ENCODE measurements at places on chromosomes 16 and 17.

- peak; percentile 96 for DNase-seq
These were observed 117.6 kb downstream of the VPS53 start for GRCh38 chr17:596763-597644.

DNA sequence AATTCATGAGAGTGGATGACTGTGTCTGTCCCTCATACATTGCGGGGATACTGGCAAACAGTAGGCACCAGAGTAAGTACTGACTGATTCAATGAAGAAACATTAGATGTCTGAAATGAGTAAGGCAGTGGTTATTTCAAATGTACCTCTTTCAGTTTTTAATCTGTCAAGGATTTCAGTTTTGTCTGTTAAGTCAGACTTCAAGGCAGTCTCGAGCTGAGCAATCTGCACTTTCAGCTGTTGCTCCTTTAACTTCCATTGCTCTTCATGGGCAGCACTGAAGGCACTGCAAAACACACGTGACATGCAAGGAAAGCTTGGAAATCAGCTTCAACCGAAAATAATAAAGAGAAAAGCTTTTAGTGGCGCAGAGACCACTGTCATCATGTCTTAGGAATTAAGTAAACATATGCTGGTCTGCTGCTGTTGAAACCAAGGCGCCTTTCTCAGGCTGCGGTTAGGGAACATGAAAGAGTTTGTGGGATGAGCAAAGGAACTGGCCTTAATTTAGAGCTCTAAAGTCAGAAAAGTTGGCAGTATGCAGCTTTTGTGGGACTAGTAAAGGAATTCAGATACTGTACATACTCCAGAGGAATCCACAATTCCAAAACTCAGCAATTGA lies 38.8 kb downstream of the RPGRIP1L start:
- DNase-seq, result peak; percentile 41

GRCh38 chr16:86718118-86718517 lies 139.8 kb downstream of the FOXL1 start:
- DNase-seq, result no peak

DNA sequence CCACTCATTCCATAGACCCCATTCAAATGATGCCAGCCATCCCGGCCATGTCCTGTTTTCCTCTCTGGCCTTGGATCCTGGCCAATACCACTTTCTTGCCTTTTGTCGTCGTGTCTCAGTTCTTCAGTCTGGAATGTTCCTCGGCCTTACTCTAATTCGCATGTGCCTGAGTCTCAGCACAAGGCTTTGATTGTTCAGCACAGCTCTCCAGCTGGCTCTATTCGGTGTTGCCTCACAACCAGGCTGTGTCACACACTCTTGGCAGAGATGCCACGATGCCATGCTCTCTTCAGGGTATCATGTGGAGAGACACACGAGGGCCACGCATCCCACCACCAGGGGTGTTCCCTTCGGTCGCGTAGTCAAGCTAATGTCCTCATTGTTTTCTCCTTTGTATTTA lies 1.8 kb upstream of the VPS4A start:
- no peak for DNase-seq

DNA sequence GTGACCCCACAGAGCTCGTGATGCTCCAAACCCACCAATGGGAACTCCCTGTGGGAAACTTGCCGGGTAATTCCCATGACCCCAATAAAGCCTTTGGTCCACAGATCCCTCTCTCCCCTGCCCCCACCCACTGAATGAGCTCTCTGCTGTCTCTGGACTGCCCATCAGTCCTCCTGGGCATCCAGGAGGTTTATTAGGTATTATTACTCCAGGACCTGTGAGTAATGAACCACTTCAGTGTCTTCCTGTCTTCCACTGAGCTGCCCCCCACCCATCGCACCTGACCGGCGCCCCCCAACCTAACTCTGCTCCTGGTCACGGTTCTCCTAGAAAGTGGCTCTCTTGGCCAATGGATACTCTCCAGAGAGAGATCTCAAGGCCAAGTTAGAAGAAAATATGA lies 28.7 kb upstream of the DNAH17 start:
- DNase-seq, result no peak

DNA sequence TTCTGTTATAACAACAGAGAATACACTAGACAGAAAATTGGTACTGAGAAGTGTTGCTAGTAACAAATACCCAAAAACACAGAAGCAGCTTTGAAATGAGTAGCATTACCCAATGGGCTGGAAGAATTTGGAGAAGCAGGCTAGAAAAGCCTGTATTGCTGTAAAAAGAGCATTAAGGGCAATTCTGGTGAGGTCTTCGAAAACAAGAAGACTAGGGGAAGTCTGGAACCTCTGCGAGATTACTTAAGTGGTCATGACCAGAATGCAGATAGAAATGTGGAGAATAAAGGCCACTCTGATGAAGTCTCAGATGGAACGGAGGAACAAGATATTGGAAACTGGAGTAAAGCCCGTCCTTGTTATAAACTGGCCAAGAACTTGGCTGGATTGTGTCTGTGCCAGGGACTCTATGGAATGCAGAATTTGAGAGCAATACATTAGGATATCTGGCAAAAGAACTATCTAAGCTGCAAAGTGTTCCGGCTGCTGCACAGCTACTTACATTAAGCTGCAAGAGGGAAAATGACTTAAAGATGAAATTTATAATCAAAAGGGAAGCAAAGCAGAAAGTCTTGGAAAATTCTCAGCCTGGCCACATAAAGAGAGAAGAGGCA lies 44.9 kb upstream of the PEMT start:
- no peak for DNase-seq

- DNase-seq, result no peak
These were observed 189.7 kb upstream of the ZFHX3 start for GRCh38 chr16:73237601-73238000.

DNA sequence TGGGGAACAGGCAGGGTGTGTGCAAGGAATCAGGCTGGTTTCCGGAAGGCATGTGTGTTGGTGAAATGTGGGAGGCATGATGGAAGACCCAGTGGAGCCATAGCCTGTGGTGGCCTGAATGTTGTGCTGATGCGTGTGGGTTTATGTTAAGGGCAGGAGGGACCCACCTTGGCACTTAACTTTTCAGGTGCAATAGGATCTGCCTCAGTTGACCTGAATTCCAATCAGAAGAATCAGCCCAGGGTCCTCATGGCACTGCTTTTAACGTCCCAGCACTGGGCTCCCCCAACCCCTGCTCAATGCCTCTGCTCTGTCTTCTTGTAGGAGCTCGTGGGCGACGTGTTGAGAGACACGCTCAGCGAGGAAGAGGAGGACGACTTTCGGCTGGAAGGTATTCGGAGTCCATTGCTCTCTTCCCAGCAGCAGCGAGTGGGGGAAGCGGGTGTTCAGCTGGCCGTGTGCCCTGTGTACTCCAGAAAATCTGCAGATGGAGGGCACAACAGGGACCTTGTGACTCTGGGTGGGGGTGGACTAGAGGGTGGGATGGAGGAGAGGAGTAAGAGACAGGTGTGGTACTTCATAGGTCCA lies 59.9 kb downstream of the NKD1 start:
- DNase-seq, result no peak

GRCh38 chr17:74089869-74090464 lies 113.5 kb upstream of the RPL38 start:
- DNase-seq, result no peak

DNA sequence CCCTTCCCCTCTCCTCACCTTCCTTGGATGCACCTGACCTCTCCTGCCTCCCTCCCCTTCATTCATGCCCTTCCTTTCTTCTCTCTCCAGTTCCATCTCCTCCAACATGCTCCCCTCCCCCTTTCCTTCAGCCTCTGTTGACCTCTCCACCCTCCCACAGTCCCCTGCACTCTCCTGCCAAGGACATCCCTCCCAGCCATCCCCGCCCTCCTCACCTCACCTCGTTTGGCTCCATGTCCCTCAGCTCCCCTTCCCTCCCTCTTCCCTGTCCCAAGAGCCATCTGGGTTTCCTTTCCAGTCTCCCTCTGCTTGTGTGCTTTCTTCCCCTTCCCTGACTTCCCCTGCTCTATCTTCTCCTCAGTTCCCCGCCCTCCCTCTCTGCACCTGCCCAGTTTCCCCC lies 819.7 kb downstream of the KCNJ18 start:
- DNase-seq, result no peak

- DNase-seq, result no peak
These were observed 87.5 kb upstream of the HLF start for GRCh38 chr17:55177159-55177854.

DNA sequence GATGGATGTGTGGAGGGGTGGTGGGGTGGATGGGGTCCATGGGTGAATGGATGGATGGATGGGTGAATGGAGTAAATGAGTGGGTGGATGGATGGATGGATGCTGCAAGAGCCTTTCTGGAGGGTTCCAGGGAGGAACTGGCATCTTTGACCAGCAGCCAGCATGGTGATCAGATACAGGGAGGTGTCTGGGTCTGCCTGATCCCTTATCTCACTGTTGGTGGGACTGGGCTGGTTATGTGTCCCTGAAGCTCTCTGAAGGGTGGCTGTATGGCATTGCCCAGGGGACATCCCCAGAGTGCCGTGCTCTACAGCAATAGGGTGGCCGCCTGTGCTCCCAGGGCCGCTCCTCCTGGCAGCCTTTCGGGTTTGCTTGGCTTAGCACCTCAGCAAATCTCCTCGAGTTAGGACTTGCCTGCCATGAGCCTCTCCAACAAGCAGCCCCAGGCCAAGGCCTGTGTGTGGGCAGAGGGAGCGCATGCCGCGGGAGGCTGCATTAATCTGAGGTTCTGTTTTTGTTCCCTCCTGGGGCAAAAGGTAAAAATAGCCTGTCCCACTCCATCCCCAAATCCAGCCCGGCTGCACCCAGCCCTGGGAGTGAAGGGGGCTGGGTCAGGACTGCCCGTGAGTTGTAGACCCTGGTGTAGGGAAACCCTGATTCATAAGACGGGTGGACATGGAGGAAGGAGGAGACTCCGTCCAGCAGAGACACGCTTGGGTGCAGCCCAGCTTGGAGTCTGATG lies 165.4 kb downstream of the SEC14L1 start:
- DNase-seq, result peak; percentile 23

DNA sequence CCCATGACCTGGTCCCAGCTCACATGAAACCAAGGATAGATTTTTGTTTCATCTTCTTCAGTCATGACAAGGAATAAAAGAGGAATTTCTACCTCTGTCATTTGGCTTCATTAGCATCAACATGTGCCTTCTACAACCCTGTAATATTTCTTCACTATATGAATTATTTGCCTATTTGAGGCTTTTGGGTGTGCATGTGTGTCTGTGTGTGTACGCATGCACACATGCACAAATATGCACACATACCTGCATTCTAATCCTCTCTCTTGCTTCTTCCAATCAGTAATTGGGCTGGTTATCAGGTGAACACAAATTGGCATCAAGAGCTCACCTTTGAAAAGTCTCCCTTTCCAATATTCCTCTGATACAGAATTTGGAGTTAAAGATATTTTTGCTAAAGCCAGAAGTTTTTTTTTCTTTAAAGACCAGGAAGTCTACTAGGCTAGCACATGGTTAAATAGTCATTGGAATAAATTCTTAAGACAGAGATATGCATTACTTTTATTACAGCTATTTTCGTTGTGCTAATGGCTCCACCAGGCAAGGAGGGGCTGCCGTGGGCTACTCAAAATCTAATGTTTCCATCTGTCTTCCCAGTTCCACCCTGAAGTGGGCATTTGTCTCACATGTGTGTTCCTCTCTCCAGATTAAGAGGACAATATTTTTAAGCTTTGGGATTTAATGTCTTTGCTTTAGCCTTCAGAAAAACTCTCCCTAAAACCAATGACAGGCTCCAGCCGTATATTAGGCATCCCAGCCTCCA lies 547.2 kb upstream of the CDH5 start:
- no peak for DNase-seq

- peak; percentile 89 for DNase-seq
These were observed 22.5 kb upstream of the MYO15B start for GRCh38 chr17:75565066-75565465.

DNA sequence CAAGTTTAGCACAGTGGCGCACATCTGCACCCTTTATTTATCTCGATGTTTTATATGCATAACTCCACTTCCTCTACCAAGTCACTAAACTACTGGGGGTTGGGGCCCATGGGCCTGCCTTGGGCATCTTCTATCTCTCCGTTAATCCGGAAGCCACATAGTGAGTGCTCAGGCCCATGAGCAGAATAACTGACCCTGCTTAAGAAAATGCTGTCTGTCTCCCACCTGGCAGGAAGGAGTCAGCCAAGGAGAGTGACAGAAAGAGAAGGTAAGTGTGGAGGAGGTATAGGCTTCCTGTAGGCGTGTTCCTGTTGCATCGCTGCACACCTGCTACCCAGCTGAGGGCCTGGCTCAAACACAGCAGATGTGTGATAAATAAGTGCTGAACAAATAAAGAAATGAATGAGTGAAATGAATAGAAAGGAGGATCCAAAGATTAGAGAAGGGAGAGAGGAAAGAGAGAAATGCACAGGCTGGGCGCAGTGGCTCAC lies 320.1 kb downstream of the SLC39A11 start:
- DNase-seq, result no peak

GRCh38 chr16:12902511-12903372 lies 1.3 kb downstream of the SHISA9 start:
- DNase-seq, result no peak

GRCh38 chr17:72011561-72011960 lies 109.3 kb upstream of the SOX9 start:
- no peak for DNase-seq

- peak; percentile 41 for DNase-seq
These were observed 23.8 kb downstream of the SLC12A3 start for GRCh38 chr16:56888806-56889205.

GRCh38 chr17:12794919-12795532 lies 5.7 kb downstream of the ARHGAP44 start:
- DNase-seq, result no peak

- DNase-seq, result peak; percentile 82
These were observed 95.2 kb upstream of the SEC14L1 start for GRCh38 chr17:77045441-77046041.

DNA sequence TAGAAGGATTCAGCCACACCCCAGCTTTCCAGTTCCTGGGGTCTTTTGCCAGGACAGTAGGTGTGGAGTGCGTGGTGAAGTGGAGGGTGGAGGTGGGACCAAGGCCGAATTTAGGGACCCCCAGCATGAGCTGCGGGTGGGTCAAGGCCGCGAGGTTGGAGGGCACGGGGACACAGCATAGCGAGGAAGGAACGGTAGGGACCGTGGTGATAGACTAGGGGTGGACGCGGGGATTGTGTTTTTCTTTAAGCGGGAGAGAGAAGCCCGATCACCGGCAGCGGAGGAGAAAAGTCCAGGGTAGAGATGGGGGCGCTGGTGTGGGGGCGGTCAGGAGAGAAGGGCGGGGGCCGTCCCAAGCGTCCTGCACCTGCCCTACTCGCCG lies 261 bp upstream of the B4GALNT2 start:
- DNase-seq, result peak; percentile 78

- peak; percentile 91 for DNase-seq
These were observed 700 bp downstream of the TLCD2 start for GRCh38 chr17:1709403-1709951.
